ENCODE measurements at places on chromosomes 13 and 19.

GRCh38 chr19:2774953-2775555, 8.0 kb downstream of the SGTA start:
- DNase-seq, result no peak

DNA sequence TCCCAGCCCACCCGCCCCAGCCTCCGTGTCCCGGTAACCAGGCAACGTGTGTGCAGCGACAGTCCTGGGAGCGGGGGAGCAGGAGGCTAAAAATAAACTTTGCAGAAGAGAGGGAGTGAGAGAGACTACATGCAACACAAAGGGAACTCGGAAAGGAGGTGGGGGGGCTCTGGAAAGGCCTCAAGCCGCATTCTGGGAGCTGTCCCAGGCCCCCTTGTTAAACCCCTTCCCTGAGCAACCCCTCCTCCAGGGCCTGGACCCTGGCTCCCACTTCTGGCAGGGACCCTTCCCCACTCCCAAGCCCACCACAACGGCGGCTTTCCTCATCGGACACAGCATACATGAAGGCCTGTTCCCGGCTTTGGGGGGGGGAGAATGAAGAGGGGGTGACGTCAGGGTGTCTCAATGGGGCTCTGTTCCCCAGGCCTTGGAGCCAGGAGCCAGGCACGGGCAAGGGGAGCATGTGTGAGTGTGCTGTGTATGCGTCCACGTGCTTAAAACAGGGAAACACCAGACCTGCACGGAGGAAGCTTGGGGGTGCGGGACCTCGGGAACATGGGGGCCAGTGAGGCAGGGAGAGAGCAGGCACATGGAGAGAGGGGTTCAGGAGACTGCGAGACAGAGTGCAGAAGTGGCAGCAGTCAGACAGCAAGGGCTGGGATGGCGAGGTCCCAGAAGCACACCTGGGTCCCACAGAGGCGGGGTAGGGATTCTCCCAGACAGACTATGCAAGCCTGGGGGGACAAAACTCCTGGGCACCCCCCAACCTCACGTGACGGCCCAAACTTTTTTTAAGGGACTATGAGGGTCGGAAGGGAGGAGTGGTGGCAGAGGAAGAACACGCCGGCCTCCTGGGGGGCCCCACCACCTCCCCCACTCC, 2.3 kb downstream of the ERF start:
- peak; percentile 59 for DNase-seq

GRCh38 chr13:60970736-60971135, 444.9 kb downstream of the PCDH20 start:
- no peak for DNase-seq

- DNase-seq, result no peak
Measured at GRCh38 chr19:39733841-39734240, 4.0 kb downstream of the CLC start.

DNA sequence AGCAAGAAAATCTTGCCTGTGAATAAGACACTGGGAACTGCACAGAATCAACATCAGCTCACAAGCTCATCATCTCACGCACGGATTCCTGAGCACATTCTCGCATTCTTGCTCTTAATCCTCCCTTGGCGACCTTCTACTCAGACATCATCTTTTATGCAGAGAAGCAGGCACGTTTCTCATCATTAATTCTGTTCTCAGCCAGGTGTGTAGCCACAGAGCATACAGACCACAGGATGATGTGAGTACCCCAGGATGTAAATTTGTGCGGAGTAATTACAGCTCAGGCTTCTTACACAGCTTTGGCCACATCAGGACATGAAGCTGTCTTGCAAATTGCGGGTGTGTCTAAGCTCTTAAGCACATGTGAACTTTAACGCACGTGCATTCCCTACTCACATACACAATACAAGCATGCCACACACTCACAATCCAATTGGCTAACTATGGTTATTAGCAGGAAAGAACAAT, 36.5 kb upstream of the SACS start:
- no peak for DNase-seq

- no peak for DNase-seq
Measured at GRCh38 chr19:1555487-1556389, 12.4 kb downstream of the MEX3D start.

GRCh38 chr13:50261130-50261901, 246.1 kb downstream of the KCNRG start:
- DNase-seq, result peak; percentile 85

DNA sequence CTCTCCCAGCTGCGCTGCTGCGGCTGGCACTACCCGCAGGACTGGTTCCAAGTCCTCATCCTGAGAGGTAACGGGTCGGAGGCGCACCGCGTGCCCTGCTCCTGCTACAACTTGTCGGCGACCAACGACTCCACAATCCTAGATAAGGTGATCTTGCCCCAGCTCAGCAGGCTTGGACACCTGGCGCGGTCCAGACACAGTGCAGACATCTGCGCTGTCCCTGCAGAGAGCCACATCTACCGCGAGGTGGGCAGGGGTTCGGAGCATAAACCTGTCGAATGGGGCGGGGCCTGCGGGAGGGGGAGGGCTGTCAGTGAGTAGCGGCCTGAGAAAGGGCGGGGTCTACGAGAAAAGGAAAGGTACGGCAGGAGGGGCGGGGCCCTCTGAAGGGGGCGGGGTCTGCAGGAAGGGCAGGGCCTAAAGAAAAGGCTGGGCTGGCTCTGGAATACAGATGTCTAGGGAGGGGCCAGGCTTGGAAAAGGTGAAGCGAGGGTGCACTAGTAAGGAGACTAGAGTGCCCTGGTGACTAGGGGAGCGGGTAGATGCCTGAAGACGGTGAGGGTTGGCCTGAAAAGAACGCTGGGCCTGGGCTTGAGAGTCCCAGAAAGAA, 3.6 kb downstream of the CD37 start:
- DNase-seq, result peak; percentile 94

GRCh38 chr13:55199134-55199533, 1941.6 kb upstream of the PRR20A start:
- DNase-seq, result no peak

DNA sequence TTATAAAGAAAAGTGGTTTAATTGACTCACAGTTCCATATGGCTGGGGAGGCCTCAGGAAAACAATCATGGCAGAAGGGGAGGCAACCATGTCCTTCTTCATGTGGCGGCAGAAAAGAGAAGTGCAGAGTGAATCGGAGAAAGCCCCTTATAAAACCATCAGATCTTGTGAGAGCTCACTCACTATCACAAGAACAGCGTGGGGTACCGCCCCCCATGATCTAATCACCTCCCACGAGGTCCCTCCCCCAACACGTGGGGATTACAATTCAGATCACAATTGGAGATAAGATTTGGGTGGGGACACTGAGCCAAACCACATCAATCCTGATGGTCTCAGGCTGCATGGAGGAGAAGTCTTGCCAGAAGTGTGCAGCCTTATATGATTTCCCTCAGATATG, 26.0 kb downstream of the TM9SF2 start:
- no peak for DNase-seq

DNA sequence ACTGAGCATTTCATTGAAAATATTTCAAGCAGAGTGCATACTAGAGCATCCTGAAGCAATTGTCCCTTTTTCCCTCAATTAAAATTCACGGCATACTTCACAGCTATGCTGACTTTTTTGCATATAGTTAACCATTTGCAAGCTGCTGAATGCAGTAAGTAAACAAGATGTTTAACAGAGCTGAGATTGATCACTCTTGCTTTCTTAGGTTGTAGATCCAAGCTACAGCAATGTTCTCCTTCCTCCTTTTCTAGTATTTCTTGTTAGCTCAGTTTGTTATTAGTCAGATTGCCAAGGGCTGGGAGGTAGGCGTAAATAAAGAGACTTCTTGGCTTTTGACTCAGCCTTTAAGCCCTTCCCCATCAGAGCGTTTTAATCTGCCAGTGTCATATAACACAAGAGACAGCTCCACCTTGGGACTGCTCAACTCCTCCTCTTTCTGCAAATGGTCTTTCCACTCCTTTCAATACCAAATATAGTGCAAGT, at the start of gene SLITRK6:
Gene SLITRK6, minus strand, starts transcription at position 323 of the 486 bp plus-strand sequence. CDS start 2,911 bp downstream, outside the sequence.
- peak; percentile 98 for DNase-seq

DNA sequence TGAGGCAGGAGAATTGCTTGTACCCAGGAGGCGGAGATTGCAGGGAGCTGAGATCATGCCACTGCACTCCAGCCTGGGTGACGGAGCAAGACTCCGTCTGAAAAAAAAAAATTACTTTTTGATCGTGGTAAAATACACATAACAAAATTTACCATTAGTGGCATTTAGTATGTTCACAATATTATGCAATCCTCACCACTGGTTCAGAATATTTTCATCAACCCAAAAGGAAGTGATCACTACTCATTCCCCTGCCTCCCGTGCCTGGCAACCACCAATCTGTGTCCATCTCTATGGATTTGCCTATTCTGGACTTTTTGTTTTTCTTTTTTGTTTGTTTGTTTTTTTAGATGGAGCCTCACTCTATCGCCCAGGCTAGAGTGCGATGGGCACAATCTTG, 1.2 kb upstream of the PALM3 start:
- no peak for DNase-seq

DNA sequence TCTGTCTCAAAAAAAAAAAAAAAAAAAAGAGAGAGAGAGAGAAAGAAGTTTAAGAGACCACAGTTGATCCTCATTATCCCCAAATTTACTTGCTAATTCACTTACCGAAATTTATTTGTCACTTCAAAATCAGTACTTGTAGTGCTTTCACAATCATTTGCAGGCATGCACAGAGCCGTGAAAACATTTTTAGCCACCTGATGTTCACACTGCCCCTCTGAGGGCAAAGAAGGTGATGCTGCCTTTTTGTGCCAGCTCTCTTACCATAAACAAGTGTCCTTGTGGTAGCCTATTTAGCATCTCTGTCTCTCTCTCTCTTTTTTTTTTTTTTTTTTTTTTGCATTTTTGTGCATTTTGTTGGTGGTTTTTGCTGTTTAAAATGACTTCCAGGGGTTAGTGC, 24.1 kb upstream of the CASP14 start:
- DNase-seq, result peak; percentile 2
